Lung (tissue), 17 donors: ENCODE measurements at places on chromosomes 4 and X.
A peak's percentile ranks its signal among the peaks of the same experiment; 100 is the strongest.

DNA sequence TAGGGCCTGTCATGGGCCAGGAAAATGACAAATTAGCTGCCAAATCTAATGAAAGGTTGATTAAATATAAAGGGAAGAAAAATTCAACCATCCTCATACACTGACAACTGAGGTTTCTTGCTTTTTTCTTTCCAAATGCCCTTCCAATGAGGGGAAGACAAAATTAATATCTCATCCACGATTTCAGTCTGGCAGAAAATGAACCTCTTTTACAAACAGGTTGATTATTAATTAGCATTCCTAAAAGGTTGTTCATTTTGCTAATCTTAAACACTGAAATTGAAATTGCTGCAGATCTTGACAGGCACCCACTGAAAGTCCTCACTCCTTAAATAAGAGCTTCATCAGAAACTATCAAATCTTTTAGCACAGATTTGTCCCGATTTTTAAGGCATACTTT, 45.5 kb downstream of the NPFFR2 start:
- DNase-seq: no peak

GRCh38 chr4:145679991-145680455, at the start of gene C4orf51:
C4orf51 (plus strand) TSS chr4:145680146; CDS start chr4:145680204, 58 bp downstream.
- peak; percentile 30 for DNase-seq

GRCh38 chrX:26914232-26914631, 548.9 kb downstream of the PPP4R3C start:
- DNase-seq: no peak

GRCh38 chr4:120065974-120066516, 603 bp downstream of the MAD2L1 start:
- no peak for DNase-seq
